Foreskin fibroblast (primary cell): ENCODE measurements at places on chromosomes 1 and 21.

- peak; percentile 71 for DNase-seq
These were observed 2.7 kb downstream of the DOCK7 start for GRCh38 chr1:62685431-62685859.

GRCh38 chr1:115732316-115732715 is 36.2 kb downstream of the CASQ2 start:
- no peak for DNase-seq

DNA sequence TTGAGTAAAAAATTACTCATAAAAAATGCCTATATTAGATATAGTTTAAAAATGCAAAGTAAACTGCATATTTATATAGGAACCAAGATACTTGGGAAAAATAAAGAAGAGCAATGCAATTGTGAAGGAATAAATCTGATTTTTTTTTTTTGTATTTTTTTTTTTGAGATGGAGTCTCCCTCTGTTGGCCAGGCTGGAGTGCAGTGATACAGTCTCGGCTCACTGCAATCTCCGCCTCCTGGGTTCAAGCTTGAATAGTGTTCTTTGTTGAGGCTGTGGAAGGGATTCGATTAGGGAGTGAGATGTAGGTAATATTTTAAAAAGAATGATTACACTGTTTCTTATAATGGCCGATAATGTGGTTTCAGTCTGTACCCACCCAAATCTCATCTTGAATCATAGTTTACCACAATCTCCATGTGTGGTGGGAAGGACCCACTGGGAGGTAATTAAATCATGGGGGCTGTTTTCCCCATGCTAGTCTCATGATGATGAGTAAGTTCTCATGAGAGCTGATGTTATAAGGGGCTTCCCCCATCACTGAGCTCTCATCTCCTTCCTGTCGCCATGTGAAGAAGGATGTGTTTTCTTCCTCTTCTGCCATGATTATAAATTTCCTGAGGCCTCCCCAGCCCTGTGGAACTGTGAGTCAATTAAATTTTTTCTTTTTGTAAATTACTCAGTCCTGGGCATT is 1765.9 kb downstream of the PLA2G4A start:
- DNase-seq, result no peak

GRCh38 chr1:110565565-110565964 is 40.6 kb downstream of the KCNA2 start:
- DNase-seq, result no peak

DNA sequence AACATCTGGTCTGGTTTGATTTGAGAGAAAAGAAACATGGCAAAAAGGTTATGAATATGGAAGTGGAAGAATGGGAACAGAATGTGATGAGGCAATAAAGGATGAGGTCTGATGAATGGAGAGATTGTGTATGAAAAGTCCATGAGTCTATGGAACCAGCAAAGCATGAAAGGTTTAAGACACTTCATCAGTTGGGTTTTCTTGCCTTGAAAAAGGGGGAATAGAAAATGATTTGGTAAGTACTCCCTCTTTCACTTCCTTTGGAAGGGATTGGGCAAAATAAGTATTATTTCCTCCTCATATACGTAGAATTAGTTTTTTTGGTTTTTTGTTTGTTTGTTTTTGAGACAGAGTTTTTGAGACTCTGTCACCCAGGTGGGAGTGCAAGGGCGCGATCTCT is 155.8 kb downstream of the TRIM33 start:
- no peak for DNase-seq

GRCh38 chr1:53653631-53654030 is 85.3 kb downstream of the GLIS1 start:
- DNase-seq, result no peak

GRCh38 chr1:24966724-24967346 is 36.8 kb upstream of the RUNX3 start:
- DNase-seq, result peak; percentile 50

- DNase-seq, result no peak
These were observed 20.2 kb downstream of the ECHDC2 start for GRCh38 chr1:52901384-52901783.

- no peak for DNase-seq
These were observed 596.6 kb downstream of the PTPRU start for GRCh38 chr1:29832936-29833335.

DNA sequence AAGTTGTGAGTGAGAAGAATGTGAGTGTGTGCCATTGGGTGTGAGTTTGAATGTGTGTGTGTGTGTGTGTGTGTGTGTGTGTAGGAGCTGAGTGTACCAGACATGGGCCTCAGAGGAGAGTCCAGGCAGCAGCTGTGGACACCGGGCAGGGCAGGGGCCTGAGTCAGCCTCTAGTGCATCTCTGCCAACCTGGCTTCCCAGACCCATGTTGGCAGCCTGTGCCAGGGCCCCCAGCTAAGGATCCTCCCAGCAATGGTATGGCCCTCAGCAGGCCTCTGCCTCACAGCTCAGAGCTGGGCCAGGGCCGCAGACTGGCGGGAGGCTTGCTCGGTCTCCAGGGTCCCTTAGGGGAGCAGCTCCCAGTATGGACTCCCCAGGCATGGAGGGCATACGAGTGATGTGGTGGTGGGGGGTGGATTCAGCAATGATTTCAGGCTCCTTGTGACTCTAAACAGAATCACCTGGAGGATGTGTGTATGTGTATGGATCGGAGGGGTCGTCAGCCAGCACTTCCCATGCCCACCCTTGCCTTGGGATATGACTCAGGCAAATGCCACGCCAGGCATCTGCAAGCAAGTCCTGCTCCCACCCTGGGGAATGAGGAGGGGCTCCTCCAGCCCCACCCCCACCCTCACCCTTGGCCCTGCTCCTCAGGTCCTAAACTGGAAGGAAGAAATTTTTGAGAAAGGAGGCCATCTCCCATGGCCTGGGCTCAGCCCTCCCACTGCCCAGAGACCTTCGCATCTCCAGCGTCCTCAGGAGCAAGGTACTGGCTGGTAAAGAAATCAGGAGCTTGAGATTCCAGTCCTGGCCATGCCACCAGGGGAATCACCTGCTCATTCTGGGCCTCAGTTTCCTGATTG is 1.8 kb upstream of the FOXO6 start:
- DNase-seq, result no peak

GRCh38 chr1:16155537-16156410 is at the start of gene EPHA2:
Gene EPHA2 (minus strand): TSS chr1:16156069. CDS start chr1:16155932, 137 bp downstream.
- peak; percentile 77 for DNase-seq
